GM23248 (cell line): ENCODE measurements at places on chromosomes 6 and 20.

DNA sequence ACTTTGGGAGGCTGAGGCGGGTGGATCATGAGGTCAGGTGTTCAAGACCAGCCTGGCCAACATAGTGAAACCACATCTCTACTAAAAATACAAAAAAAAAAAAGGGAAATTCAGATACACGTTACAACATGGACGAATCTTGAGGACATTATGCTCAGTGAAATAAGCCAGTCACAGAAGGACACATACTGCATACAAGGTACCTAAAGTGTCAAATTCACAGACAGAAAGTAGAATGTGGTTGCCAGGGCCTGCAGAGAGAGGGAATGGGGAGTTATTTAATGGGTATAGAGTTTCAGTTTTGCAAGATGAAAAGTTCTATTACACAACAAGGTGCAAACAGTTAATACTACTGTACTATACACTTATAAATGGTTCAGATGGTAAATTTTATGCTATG is 75.1 kb downstream of the SNX5 start:
- no peak for DNase-seq

- DNase-seq: peak; percentile 87
Observed at GRCh38 chr6:37051138-37052026, 45.9 kb downstream of the FGD2 start.

GRCh38 chr6:130516604-130517003 is 150.8 kb downstream of the TMEM200A start:
- no peak for DNase-seq

- DNase-seq: no peak
Observed at GRCh38 chr6:47464052-47464451, 13.5 kb upstream of the CD2AP start.

GRCh38 chr6:149888659-149889058 is 9.3 kb downstream of the RAET1E start:
- peak; percentile 85 for DNase-seq

GRCh38 chr20:52481443-52481842 is 289.9 kb upstream of the ZFP64 start:
- DNase-seq: no peak

DNA sequence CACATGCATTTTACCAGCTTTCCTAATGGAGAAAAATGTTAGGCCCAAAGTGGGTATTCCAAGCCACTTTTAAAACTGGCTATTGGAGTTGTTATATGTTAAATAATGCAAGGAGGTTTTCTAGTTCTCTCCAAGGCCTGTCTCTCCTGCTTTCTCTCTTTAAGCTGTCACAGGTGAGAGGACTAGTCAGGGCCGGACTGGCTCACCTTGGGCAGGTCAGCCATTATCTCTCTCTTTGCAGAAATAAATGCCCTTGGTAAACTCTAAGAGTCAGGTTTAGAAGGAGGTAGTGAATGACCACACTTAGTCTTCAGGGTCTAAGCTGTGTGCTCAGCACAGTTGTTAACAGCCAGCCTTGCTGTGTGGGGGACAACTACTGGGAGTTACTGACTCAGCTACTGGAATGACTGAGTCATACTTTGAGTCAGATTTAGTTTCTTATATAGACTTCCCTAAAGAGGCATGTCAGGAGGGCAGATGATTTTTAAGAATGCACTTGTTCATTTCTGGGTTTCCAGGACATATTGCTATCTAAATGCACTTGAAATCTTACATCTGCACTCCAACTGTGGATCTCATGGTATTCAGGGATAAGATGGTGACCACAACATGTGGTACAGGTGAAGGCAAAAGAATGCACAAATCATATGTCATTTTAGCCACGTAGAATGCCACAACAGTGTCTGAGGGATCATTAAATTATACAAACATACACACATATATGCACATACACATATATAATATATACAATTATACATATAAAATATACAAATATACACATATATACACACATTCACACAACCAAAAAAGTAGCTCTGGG is 719.4 kb downstream of the EPM2A start:
- DNase-seq: peak; percentile 95

DNA sequence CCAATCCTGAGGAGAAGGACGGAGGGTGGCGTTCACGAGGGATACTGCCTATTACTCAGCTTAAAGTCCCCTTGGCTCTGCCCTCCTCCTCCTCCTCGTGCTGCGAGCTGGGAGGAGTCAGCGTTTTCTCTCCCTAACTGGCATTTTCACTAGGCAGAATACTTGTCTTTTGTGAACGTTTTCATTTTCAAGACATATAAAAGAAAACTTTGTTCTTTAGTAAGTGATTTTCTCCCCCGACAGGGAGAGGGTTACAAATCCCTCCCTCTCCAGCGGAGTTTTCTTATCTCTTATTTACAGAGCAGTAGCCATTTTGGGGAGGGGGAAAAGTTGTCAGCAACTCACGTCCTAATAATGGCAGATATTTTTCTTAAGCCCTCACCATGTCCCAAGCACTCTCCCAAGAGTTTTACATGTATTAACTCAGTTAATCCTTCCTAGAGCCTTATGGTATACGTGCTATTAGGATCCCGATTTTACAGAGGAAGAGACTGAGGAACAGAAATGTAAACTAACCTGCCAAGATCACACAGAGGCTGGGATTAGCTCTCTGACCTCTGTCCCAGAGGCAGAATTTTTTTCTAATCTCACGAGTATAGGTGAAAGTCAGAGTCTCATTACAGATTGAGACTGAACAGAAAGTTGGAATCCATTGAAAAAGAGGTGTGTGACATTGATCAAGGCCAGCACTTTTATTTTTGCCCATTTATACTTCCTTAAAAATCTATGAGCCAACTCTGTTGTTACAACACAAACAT is 30.0 kb upstream of the ZNF217 start:
- peak; percentile 91 for DNase-seq

DNA sequence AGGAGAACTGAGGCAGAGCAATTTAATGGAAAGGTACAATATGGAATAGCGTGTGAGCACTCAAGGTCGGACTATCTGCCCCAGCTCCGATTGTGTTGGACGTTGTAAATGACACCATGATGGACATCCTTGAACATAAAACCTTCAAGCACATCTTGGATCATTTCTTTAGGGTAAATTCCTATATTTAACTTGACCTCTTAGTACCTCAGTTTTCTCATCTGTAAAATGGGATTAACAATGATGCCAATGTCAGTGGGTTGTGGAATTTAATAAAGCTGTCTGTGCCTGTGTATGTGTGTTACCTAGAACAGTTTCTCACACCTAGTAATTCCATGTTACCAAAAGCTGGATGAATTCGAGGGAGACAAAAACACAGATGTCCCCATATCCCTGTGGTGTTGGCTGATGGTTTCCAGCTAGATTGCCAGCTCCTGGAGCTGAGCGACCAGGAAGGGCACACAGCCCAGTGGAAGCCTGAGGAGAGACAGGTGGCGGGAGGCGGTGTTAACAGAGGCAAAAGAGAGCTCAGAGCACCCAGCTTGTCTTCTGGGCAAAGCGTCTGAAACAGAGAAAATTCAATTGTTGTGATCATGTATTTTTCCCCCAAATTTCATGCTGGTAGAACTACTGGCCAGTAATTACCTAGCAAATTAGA is 32.6 kb downstream of the MDFI start:
- DNase-seq: no peak

DNA sequence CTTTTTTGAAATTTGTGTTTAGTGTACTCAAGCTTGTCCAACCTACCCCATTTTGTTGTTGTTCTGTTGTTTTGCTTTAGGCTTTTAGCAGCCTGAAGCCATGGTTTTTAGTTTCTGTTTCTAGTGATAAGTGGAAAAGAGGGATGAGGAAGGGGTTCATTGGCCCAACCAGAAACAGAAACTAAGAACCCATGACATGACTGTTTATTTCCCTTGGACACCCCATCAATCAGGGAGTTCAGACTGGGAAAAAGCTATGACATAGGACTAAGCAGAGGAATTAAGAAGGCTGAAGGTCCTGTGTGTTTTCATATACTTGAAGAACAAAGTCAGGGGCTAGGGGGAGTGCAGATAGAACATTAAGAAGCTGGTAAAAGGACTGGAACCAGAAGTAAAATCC is 194.5 kb upstream of the THEMIS start:
- no peak for DNase-seq

GRCh38 chr20:31788578-31788977 is 30.6 kb upstream of the MYLK2 start:
- peak; percentile 84 for DNase-seq

DNA sequence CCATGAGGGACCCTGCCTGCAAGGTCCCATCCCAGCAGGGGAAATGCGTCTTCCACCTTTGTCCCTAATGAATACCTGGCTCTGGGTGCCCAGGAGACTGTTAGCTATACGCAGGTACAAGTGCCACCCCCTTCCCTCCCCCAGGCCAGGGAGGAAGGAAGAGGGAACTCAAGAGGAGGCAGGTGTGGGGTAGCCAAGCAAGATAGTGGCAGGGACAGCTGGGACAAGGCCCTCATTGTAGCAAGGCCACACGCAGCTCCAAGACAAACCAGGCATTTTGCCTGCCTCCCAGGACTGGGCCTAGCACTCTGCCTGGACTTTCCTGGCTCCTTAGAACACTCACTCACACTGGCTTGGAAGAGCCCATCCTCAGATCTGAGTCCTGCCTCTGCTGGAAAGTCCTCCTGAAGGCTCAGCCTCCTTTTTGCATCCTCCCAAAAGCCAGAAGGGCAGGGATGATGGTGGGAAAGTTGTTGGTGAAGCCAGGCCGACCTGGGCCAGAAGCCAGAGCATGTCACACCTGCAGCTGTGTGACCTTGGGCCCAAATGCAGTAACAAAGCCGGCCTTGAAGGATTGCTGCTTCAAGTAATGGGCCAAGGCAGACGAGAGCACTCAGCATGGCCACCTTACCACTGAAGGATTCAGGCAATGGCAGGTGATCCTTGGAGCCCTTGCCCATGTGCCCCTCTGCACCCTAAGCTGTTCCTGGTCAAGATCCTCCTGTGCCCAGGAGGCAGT is 27.7 kb downstream of the SNPH start:
- no peak for DNase-seq

DNA sequence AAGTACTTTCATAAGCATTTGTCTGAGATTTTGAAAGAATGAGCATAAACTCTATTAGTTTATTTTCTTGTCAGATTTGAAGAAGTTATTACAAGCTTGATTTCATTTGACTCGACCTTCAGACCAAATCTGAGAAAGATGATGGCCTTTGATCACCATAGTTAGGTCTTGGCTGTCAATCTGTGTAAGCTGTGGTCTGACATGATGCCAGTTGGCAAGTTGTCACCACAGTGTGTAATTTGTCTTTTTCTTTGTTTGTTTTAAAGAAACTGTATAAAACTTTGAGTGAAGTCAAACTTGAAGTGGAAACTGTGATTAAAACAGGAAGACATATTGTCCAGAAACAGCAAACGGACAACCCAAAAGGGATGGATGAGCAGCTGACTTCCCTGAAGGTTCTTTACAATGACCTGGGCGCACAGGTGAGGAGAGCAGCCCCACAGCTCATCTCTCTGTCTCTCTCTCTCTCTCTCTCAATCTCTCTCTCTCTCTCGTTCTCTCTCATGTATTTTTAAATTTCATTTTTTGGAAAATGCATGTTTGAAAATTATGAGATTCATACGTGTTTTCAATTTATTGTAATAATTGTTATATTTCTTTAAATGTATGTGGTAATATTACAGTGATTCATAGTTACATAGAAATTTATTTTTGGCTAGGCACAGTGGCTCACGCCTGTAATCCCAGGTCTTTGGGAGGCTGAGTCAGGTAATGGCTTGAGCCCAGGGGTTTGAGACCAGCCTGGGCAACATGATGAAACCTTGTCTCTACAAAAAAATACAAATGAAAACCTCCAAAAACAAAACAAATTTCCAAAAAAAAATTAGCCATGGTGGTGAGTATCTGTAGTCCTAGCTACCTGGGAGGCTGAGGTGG is 208.1 kb downstream of the UTRN start:
- DNase-seq: peak; percentile 80

GRCh38 chr20:44069203-44070011 is 117.6 kb downstream of the JPH2 start:
- DNase-seq: no peak

GRCh38 chr6:163759542-163759941 is 345.0 kb downstream of the QKI start:
- DNase-seq: peak; percentile 43

DNA sequence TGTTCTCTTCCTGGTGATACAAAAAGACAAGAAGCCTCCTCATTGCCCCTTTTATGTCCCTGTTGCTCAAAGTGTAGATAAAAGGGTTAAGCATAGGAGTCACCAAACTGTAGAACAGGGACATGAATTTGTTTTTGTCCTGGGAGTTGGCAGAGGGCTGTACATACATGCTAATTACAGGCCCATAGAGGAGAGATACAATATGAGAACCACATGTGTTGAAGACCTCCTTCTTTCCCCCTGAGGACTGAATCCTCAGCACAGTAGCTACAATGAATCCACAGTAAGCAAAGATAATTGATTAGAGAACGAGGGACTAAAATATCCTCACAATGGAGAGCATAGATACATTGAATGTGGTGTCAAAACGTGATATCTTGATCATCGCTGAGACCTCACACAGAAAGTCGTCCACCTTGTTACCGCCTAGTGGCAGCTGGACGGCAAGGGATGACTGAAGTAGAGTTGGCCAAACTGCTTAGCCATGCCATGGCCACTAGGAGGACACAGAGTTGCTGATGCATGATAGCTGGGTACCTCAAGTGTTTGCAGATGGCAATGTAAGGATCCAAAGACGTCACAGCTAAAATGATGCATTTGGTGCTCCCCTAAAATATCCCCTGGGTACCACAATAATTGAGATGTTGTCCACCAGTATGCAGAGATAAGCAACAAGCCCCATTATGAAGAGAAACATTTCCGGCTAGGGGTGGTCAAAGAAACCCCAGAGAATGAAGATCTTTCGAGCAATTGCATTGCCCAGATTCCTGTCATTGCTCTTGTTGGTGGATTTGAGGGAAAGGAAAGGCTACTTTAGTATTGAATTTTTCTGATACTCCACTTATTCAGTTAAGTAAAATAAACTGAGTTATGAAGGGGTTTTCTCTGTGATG is 15.0 kb downstream of the OR2B3 start:
- peak; percentile 55 for DNase-seq

DNA sequence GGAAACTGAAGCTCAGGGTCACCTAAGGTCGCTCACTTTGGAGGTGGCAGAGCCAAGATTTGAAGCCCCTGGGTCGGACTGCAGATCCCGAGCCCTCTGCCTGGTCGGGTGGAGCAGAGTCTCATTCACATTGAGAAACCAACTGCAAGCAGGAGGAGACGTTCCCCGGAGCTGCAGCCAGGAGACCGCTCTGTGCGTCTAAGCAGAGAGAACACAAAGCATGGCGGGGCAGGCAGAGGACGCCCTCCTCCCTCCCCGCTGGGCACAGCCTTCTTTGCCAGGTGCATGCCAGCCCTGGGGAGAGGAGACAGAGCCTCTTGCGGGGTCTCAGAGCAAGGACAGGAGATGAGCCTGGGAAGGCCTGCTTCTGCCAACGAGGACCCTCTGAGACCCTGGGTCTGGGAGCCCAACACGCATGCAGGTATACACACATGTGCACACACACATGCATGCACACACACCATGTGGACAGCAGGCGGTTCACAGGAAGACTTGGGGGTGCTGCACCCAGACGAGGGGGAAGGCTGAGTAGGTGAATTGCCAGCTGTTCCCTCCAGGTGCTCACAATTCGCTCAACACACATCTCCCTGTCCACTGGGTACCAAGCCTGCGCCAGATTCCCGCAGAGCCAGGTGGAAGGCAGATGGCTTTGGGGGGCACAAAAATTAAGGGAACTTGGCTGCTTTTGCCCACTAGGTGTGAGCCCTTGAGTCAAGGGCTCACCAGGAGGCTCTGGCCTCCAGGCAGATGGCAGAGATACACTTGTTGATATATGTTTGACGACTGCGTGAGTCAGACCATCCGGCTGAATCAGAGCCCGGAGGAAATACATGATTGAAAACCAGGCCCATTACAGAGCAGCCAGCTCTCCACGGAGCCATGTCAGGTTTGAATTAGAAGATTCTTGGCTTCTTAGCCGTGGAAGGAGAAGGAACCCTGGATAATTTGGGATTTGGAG is 5.5 kb upstream of the NTSR1 start:
- DNase-seq: peak; percentile 96
